ENCODE measurements at places on chromosomes 4 and X.

DNA sequence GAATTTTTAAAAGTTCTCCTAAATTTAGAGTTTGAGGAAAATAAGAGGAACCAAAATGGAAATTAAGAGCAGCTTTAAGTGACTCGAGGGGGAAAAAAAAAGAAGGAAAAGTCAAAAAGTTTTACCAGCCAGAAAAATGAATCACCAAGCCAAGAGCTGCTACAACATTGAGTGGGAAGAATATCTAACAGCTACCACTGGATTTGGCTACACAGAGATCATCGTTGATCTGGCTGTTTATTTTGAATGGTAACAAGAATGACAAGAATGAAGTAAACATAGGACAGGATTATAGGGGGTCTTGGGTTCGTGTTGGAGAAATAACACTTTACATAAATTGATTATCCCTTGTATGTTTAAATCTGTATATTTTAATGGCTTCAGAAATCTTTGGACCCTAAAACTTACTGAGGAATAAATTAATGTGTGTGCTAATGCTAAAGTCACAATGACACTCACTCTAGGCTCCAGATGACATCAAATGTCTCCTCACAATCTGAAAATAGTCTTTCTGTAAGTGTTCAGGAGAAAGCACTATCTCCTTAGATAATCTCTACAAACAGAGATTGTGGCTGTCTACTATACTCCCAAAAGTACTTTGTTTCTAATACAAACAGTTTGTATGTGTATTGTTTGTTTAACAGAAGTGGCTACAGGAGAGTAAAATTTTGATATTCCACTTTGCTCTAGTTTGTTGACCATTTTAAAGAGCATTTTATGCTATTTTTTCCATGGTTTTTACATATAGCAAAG is 3.1 kb upstream of the CSN3 start:
- DNase-seq, result no peak

DNA sequence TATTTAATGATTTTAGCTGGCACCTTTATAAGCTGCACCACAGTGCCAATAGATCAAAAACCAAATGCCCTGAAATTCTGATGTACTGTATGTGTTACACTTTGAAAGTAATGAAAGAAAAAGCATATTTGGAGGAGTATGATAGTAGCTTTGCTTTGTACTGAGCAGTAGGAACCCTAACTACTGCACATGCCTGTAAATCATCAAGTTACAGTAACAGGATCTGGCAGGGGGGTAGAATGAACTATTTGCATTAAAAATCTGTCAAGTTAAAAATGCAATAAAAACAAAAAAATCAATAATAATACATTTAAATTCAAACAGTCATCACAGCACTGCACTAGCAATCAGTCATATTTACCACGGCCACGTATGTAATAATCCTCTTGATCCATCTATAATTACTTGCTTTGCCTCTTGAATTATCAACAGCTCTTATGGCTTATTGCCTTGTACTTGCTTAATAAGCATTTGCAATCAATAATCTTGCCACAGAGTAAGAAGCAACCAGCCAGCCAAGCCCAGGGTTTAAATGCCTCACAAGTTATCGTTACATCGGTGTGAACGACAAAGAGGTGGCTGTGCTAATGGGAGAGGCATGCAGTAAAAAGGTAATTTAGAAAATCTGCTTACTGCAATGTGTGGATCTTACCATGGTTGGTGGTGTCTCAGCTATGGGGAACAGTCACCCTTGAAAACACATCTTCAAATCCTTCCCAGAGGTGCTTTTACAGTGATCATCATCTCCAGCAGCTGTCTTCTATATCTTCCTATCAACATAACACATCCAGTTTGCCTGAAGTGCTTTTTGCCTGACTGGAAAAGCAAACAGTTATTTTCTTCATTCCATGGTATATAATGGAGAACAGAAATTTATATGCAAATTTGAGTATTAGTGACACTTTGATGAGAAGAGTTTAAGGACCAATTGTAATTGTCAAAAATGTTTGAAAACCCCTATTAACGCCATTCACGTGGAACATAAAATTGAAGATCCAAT is 1812.1 kb upstream of the ADGRL3 start:
- no peak for DNase-seq

DNA sequence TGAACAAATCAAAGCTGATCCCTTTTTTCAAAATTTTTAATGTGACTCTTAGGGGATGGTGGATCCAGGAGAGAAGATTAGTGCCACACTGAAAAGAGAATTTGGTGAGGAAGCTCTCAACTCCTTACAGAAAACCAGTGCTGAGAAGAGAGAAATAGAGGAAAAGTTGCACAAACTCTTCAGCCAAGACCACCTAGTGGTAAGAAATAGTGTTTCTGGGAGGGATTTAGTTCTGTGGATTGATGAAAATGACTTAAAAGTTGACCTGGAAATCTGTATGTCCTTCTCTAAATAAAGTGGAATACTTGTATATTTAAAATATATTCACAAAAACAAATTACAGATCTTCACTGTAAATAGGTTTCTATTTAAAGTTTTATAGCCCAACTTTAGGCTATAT is 29.2 kb downstream of the NUDT9 start:
- DNase-seq, result no peak

DNA sequence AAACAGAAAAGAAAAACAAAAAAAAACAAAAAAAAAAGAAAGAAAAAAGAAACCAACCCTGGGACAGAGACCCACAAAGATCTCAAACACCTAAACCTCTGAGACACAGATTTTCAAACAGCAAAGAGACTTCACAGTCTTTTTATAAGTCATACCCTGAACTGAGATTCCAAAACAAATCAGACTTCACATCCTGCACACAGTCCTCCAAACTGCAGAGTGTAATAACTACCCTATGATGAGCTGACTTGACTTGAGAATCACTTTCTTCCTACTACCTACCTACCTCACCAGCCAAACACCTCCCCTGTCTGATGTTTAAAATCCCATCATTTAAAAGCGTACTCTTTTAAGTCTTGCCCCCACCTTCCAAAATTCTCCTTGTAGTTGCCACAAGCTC is 25.2 kb upstream of the GLOD5 start:
- DNase-seq, result no peak

DNA sequence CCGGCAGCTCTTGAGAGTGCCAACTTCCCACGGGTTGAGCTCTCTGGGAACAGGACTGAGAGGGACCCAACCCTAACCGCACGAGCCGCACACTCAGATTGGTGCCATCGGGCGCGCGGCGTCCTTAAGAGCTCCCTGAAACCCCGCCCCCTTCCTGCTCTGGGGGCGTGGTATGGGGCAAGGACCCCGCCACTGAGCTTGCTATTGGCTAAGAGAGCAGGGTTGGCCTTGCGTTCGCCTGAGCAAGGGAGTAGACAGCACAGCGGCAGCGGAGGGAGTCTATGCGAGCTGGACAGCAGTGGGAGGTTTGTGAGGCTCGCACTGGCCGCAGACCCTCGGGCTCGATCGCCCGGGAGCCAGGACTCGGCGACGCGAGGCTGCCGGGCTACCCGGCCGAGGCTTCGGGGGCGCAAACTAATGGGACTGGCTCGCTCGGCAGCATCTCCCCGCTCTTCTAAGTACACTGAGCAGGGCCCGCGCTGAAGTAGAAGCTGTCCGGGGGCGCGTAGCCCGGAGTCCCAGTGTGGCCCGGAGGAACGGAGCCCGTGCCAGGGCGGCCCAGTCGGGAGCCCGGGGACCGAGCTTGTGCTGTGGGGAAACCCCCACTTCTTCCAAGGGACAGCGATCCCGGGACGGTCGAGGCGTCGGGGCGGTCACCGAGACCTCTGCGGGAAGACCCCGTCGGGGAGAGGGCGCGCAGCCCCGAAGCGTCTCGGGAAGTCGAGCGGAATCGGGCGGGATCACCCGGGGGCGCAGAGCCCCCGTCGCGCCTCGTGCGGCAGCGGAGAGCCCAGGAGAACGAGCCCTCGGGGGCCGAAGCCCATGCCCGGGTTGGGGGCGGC is at the start of gene EFNB1:
Gene EFNB1 (plus strand): TSS at position 282 of the 842 bp plus-strand sequence. CDS start 756 bp downstream, outside the sequence.
- peak; percentile 88 for DNase-seq

Measured in A172 (cell line).